ENCODE measurements at places on chromosomes 2 and 18.

GRCh38 chr2:86673986-86674670 is 46.0 kb upstream of the RMND5A start:
- H3K4me1 ChIP-seq = no peaks in the 10 kb centered on the region
- no peaks in the 10 kb centered on the region for H3K36me3 ChIP-seq
- no peak overlapping the region for H3K4me3 ChIP-seq
- DNase-seq = no peak

GRCh38 chr2:238170386-238171071 is 11.8 kb downstream of the ERFE start:
- H3K4me1 ChIP-seq = no peaks in the 10 kb centered on the region
- no peak for DNase-seq
- H3K36me3 ChIP-seq = peaks cover 70% of the 10 kb centered on the region
- H3K27ac ChIP-seq = no peak overlapping the region
- H3K4me3 ChIP-seq = no peak overlapping the region

- no peaks in the 10 kb centered on the region for H3K36me3 ChIP-seq
- peaks cover 15% of the 10 kb centered on the region for H3K4me1 ChIP-seq
- no peaks in the 10 kb centered on the region for H3K27me3 ChIP-seq
- H3K27ac ChIP-seq = no peak overlapping the region
- DNase-seq = no peak
These were observed 43.3 kb downstream of the FBXO11 start for GRCh38 chr2:47862949-47863348.

DNA sequence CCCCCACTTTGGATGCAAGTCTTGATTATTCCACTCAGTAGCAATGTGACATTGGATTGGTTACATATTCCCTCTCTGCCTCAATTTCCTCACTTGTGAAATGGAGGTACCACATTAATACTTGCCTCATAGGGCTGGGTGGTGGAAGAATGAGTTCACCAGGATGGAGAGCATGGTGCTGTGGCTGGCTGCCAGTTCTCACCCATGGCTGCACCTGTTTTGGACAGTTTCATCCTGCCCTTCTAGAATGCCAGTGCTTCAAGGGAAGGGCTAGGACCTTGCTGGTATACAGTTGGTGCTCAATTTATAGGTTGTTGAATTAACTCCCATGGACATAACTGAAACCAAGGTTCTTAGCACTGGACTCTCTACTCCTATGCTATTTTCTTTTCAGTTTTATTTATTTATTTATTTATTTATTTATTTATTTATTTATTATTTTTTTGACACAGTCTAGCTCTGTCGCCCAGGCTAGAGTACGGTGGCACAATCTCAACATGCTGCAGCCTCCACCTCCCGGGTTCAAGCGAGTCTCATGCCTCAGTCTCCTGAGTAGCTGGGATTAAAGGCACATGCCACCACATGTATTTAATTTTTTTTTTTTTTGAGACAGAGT is 5.3 kb upstream of the SH3RF3 start:
- H3K27ac ChIP-seq = no peak overlapping the region
- H3K36me3 ChIP-seq = no peaks in the 10 kb centered on the region
- no peak overlapping the region for H3K4me3 ChIP-seq

- H3K4me1 ChIP-seq = peaks cover 38% of the 10 kb centered on the region
- no peak for DNase-seq
- H3K27me3 ChIP-seq = no peaks in the 10 kb centered on the region
- peaks cover 61% of the 10 kb centered on the region for H3K36me3 ChIP-seq
These were observed 19.5 kb downstream of the SP140L start for GRCh38 chr2:230346465-230346864.

DNA sequence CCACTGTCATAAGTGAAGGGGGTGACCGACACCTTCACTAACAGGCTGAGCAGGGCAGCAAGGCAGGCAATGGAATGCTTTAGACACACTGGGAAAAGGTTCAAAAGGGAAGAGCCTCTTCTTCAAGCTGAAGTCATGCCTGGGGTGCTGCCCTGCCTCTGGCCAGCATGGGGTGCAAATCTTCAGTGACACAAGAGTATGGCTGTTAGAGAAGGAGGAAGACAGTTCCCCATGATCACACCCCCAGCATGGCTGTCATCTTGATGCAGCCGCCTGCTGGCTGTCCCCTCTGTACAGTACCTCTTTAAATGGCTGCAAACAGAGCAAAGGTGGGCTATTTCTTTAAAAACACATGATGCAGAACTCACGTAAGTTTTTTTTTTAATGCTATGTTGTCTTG is 71.9 kb downstream of the INPP4A start:
- peak overlapping the region; percentile 84 for H3K27ac ChIP-seq
- H3K4me1 ChIP-seq = peaks cover 80% of the 10 kb centered on the region
- no peaks in the 10 kb centered on the region for H3K36me3 ChIP-seq
- H3K4me3 ChIP-seq = peak overlapping the region; percentile 45
- no peaks in the 10 kb centered on the region for H3K27me3 ChIP-seq

DNA sequence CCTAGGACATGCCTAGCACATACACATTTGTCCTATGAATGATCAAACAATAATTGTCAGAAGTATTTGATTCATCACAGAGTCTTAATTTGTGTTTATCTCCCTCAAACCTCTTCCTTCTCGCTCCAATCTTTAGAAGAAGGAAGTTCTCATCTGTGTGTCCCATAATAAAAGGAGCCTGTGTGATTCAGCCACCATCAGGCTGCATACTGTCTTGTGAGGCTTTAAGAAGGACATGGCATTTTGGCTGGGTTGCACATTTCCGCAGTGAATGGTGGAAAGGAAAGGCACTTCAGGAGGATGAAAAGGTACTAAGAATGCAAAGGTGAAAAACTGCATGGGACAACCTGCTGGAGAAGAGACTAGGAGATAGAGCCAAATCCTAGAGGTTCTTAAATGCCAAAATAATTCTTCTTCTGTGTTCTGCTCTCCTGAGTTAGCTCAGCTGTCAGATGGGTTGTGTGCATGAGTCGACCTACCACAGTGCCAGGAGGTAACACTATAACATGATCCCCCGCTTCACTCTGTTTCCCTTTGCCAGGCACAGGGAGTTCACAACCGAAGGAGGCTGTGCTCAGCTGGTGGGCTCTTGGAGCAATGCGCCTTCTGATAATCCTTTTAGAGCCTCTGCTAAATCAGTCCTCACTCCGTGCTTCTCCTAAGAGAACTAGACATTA is 120.1 kb downstream of the IRS1 start:
- H3K27ac ChIP-seq = no peak overlapping the region
- H3K36me3 ChIP-seq = no peaks in the 10 kb centered on the region
- no peak for DNase-seq
- no peaks in the 10 kb centered on the region for H3K4me1 ChIP-seq
- no peak overlapping the region for H3K4me3 ChIP-seq
- no peaks in the 10 kb centered on the region for H3K27me3 ChIP-seq

DNA sequence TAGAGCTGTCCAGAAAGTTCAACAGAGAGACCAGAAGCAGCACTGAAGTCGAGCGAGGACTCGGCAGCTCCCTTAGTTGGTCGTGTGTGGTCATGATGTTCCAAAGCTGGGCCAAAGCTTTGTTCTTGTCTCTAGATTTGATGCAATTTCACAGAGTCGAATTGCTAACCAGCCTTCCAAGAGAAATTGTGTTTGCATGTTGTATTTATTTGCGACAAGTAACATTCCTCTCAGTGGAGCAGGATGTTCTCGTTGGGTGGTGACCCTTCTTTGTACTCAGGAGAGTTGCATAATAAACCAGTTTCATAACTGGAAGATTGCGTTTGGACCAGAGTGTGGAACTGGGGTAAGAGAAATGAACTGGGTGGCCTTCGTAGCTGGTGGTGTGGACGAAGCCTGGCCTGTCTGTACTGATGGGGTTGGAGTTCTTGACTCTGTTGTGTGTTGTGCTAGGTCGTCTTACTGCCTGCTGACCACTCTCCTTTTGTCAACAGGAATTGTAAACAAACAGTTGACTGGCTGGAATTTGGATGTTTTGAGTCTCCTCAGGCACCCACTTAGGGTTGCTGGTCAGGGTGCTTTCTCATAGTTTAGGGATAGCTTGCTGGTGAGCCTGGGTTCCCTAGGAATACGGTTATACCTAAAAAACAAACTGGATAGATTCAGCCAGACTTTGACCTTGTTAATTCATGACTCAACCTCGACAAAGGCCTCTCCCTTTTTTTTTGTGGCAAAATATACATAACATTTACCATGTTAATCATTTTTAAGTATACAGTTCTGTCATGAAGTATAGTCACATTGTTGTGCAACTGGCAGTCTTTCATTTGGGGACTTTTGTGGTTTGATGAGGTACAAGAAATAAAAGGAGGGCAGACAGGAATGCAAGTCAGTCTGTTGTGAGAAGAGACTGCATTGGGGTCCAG is 28.9 kb upstream of the TOGARAM2 start:
- peaks cover 7% of the 10 kb centered on the region for H3K4me1 ChIP-seq
- H3K27ac ChIP-seq = no peak overlapping the region
- H3K4me3 ChIP-seq = no peak overlapping the region

- H3K36me3 ChIP-seq = no peaks in the 10 kb centered on the region
- H3K4me3 ChIP-seq = peak overlapping the region; percentile 79
- H3K27ac ChIP-seq = no peak overlapping the region
- DNase-seq = no peak
These were observed 36.5 kb downstream of the SLC25A52 start for GRCh38 chr18:31723990-31724711.

DNA sequence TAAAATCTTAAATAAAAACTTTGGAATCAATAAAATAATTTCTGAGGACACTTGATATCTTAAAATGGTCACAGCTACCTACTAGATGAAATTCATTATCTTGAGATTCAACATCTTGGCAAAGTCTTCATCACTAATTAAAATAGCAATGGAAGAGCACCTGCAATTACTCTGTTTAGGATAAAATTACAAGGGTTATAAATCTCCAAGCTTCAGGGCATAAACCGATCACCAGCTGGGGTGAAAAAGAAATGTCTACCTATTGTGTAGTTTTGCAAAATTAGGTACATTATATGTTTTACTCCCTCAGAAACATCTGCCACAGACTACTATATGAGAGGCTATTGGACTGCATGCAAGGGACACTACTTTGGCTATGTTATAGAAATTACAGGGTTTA is 327.1 kb downstream of the CCDC178 start:
- no peaks in the 10 kb centered on the region for H3K27me3 ChIP-seq
- no peaks in the 10 kb centered on the region for H3K36me3 ChIP-seq
- H3K4me3 ChIP-seq = no peak overlapping the region

Data from naive thymus-derived CD8-positive, alpha-beta T cell (primary cell).